ENCODE measurements at places on chromosomes 2 and 18.

DNA sequence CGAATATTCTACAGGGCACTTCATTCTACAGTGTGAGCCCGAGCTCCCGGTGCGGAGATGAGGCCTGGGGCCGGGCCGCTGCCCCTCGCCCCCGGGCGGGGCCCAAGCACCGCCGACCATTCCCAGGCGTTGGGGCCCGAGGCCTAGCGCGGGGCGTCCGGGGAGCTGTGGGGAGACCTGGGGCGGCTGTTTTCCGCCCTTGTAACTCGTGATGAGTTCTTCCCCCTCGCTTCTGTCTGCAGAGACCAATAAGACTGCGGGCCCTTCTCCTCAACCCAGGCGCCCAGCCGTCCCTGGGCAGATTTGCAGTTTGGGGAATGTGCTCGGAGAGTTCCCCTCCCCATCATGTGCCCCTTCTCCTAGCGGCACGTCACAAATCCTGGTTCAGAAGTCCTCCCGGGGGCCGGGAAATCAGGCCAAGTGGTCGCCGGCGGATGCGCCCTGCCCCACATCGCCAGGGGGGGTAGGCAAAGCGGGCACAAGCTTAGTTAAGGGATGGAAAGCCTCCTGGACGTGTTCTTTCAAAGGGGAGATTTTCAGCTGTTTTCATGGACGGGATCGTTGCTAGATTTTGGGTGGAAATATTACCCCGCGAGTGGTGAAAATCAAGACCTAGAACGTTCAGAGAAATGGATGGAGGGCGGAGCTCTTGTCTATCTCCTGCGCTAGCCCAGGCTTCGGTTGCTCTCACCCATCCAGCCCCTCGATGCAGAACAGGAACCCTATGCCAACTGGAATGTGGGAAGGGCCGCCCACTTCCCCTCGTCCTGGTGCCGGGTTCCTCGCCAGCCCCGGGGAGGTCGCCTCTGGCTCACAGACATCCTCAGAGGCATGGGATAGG, 18.8 kb upstream of the HAAO start:
- peak; percentile 54 for DNase-seq

GRCh38 chr2:238861766-238862315, 14.0 kb downstream of the TWIST2 start:
- no peak for DNase-seq

- DNase-seq, result no peak
Measured at GRCh38 chr2:60336442-60337141, 216.9 kb downstream of the BCL11A start.

DNA sequence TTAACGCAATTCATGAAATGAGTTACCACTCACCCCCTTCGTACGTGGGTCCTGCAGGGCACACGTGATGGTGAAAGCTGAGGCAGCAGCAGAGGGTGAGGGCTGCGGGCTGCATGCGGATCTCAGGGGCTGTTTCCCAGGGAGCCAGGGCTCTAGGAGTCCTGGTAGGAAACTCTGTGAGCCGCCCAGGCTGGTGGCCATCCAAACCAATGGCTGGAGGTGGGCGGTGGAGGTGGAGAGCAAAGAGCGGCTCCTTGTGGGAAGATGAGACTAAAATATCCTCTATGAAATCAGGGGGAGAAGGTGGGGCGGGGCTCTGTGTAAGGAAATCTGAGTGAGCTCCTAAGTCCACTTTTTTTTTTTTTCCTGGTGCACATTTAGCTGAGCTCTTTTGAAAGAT, 120.1 kb upstream of the SLC1A4 start:
- peak; percentile 62 for DNase-seq

GRCh38 chr18:59148192-59148591, 8.5 kb downstream of the SEC11C start:
- no peak for DNase-seq

GRCh38 chr2:18546567-18546966, 13.9 kb downstream of the RDH14 start:
- no peak for DNase-seq

GRCh38 chr18:58015065-58015780, 28.8 kb upstream of the NEDD4L start:
- no peak for DNase-seq

GRCh38 chr18:2627821-2628276, 27.7 kb upstream of the SMCHD1 start:
- DNase-seq, result peak; percentile 61

Measured in fibroblast of mammary gland (primary cell).